ENCODE measurements at places on chromosomes 1 and 21.

- no peak for DNase-seq
These were observed 31.7 kb downstream of the SKI start for GRCh38 chr1:2259668-2260402.

- DNase-seq, result no peak
These were observed 67.3 kb upstream of the BCL10 start for GRCh38 chr1:85343612-85344255.

GRCh38 chr1:92882819-92883218 is 51.0 kb downstream of the RPL5 start:
- peak; percentile 15 for DNase-seq

- no peak for DNase-seq
These were observed 145.2 kb upstream of the SNX7 start for GRCh38 chr1:98516306-98516705.

DNA sequence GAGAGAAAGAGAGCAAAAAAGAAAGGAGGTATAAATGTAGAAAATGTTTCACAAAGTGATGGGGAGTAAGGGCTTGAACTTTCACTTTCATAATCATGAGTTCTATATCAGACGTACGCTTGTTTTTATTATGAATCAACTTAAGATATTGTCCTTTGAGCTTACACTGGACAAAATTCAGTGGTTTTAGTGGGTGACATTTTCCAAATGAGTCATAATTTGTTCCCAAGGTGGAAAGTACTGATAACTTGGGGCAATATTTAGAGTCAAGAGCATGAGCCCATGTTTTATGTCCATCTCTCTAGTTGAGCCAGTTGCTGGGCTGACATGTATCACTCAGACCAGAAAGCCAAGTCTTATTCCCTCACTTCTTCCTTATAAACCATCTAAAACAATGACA is 161.6 kb downstream of the CHRM3 start:
- DNase-seq, result no peak

DNA sequence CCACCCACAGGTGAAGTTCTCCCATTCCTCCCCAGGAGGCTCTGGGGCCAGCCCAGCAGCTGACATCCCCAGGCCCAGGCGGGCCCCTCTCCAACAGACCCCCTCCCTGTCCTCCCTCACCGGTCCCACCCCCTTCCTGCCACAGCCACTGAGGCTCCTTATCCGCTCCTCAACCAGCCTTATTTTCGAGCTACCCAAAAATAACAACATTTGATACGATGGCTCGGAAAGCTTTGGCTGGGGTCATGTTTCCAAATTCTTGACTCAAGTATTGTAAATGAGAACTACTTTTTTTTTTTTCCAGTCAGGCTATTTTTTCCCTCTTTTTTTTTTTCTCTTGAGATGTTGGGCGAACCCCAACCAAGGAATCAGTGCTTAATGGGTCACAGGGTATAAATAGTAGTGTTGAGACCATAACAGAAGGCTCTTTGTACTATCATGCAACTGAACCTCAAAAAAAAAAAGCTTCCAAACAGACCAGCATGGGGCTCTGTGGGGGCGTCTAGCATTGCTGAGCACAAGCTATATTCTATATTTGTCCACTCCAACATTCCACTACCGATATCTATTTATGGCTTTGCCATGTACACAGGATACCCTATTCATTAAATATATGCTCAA is 27.2 kb downstream of the IRF2BP2 start:
- no peak for DNase-seq

DNA sequence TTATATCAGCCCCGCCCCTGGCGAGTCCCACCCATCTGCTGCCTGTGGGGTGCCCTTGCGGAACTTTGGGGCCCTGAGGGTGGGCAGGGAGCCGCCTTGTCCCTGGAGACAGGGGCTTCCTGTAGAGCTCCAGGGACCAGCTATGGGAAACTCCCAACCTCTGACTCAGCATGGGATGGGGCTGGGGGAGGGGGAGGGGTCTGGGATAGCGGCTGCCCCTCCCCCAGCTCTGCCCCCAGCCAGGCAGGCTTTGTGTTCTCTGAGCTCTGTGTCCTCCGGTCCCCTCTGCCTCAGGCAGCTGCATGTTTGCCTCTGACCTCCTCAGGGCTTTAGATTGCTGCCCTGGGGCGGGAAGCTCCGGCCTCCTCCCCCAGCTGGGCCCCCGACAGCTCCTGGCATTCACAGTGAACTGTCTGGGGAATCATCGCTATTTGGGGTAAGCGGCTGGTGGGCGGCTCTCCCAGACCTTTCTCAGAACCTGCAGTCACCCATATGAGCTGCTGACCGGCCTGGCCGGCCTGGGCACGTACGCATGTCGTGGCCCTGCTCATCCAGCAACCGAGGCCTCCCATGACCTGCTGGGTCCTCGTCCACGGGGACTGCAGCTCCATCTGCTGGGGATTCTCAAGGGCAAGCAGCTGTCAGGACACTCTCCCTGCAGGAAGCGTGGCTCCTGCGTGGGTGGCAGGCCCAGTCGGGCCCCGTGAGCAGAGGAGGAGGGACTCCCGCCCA is 17.1 kb downstream of the ARHGEF16 start:
- no peak for DNase-seq

DNA sequence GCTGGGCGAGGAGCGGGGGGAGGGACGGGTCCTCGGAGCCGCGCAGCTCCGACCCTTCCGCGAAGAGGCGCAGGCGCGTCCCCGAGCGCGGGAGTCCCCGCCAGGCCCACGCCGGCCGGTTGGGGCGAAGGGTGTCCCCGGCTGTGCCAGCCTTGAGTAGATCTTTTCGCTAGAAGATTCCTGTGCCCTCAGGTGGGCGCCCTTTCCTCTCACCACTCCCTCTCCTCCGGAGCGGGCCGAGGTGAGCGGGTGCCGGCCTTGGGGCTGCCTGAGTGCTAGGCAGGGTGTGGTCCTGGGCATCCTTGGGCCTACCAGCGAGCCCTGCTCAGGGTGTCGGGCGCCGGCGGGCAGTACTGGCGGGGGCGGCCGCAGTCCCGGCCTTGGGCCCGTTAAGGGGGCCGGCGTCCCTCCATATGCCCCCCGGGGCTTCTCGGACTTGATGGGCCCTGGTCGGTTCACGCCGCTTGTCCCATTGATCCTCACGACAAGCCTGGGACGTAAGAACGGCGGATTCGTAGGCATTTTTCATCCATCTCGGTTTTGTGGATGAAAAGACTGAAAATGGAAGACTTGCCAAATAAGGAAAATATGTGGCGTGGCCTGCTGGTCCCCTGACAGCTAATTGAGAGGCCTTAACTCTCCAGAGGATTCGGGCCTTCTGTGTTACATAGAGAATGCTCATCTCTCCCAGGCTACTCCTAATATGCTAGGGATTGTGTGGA is 712 bp downstream of the DEGS1 start:
- peak; percentile 40 for DNase-seq

DNA sequence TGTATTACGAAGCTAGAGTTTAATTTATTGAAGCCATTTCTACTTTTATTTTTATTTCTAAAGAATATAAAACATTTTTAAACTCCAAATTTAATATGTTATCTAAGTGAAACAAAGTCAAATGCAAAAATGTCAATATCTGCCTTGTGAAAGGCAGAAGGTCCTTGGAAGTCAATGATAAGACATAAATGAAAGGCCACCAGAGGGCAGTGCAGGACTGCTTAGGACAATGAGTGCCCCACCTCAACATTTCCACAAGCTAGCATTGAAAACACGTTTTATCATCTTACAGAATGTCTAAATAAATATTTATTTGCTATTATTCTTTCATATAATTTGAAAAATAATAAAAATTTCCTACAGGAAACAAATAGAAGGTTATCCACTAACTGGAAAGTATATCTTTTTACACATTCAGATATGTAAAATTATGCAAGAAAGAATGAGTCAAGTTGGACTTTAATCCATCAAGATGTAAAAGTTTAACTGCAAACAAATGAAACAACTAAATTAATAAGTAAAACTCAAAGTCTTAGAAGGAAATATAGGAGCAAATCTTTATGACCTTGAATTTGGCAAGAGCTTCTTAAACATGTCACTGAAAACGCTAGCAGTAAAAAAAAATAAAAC is 140.1 kb upstream of the FMN2 start:
- DNase-seq, result no peak

- DNase-seq, result no peak
These were observed 538 bp downstream of the GBP2 start for GRCh38 chr1:89125240-89125912.

DNA sequence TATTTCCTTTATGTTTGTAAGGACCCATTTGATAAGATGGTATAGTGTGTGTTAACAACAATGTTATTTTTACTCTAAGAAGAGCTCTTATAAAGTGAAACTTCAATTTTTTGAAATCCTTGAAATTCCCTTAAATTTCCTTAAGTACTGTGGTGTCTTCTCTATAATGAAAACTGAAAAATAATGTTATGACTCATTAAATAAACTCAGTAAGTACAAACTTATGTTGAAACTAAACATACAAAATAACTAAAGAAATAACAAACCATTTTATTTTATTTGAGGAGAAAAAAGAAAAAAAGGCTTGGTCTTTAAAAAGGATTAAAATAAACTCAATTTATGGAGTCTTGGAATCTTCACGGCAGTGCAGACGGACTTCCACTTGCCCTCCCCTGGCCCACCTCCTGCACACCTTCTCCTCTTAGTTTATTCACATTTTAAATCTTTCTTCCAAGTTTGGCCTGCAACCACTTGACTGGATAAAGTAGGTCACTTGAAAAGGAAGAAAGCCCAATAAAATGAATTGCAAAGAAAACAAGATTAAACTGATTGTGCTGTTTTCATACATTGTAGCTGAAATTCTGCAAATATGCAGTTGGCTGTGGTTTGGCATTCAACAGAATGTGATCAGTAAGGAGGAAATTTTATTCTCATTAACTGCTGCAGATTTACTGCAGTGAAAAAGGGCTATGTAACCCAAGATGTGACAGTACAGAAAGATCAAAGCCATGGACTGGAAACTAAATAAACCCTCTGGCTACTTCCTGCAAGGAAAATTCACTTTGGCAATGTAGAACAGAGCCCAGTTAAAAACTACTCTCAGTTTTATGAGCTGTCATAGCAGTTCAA is 48.5 kb upstream of the SCYL3 start:
- no peak for DNase-seq

- no peak for DNase-seq
These were observed 19.1 kb upstream of the LYST start for GRCh38 chr1:235885655-235886262.

DNA sequence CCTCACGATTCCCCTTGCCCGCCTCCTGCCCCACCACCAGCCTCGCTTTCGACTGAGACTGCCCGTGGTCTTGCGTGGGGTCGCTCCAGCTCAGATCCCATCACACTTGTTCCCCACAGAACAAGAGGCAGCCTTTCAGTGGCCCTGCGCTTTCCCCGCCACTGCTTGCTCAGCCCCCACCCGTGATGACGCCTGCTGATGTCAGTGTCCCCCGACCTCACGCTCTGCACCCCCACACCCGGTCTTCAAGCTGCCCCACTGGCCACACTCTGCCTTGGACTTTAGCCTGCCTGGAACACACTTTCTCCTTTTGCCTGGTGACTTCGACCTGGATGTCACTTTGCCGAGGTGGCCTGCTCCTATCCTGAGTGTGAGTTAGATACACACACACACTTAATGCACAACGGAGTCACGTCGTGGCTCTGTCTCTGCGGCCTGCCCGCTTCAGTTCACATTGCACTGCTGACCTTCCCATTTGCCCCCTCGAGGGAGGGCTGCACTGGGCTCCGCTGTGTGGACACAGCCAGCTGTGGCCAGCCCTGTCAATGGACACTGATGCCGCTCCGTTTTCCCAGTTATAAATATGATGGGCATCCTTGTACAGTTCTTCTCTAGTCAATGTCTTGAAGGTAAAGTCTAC is 13.0 kb downstream of the AGPAT3 start:
- no peak for DNase-seq

DNA sequence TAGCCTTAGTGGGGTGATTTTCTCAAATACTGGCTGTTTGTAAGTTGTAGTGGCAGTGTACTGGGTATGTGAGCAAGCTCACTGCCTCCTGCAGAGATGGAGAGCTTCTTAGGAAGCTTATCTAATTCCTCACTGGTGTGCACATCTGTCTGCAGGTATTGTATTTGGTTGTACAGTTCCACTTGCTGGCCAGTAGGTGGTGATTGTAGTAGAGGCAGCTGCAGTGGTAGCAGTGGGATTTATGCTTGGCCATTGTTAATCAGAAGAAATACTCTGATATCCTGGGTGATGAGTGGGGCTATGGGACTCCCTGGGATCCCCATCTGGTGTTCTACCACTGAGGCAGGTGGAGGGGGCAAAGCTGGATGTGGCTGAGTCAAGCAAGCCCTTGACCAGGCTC is 276.1 kb upstream of the SPAG17 start:
- DNase-seq, result no peak

GRCh38 chr1:161127649-161128048 is 4.8 kb downstream of the DEDD start:
- no peak for DNase-seq

- no peak for DNase-seq
These were observed 62.7 kb downstream of the ZNF648 start for GRCh38 chr1:181998858-181999257.

DNA sequence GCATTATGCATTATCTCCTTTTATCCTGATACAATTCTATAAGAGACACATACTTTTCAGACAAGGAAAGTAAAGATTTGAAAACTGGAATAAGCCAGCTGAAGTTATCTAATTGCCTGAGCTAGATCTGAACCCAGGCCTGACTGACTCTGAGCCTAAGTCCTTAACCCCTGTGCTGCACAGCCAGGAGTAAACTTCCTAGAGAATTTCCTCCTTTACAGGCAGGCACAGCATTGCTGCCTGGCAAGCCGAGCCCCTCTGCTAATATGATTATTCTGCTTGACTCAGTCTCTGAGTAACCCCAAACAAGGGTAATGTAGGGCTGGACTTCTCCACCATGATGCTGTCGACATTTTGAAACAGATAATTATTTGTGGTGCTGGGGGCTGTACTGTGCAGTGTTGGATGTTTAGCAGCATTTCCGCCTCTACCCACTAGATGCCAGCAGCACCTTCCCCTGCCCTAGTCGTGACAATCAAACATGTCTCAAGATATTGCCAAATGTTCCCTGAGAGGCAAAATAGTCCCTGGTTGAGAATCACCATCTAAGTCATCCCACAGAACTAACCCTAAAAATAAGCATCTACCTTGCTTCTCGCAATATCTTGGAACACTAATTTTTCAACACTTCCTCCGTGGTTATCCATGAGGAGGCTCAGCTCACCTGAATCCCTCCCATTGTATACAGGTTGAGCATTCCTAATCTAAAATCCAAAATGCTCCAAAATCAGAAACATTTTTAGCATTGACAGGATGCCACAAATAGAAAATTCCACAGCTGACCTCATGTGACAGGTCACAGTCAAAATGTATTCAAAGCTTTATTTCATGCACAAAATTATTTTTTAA is 18.5 kb downstream of the CAMK1G start:
- DNase-seq, result no peak

DNA sequence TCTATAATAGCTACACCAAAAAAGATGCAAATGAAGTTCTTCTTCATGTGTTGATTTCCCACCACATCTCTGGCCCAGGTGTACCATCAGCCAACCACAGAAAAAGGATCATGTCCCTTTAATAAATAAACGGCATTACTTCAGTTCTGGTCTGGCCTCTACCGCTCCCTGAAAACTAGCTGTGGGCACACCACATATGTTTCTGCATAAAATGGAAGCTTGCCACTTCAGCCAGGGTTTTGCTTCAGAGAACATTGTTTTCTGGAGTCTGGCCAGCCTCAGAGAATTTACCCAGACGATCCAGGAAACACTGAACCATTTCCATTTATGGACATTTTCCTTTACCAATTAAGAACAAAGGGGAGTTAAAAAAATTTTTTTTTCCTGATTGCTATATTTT is 5.8 kb upstream of the LAMC2 start:
- DNase-seq, result no peak

- no peak for DNase-seq
These were observed 8.7 kb downstream of the CAPZB start for GRCh38 chr1:19476450-19477190.

- no peak for DNase-seq
These were observed 32.3 kb downstream of the PTPRC start for GRCh38 chr1:198671136-198671535.

Measured in activated CD4-positive, alpha-beta T cell treated with anti-CD3 and anti-CD28 coated beads for 1 hour (primary cell).